ENCODE measurements at places on chromosomes 11 and 22. TPM values are rescaled to one million over a fixed set of nuclear protein-coding genes. Genes with fewer than 3 reads are reported as not detected.

The LARGE2 gene
- total RNA-seq, result not detected

The UBQLN3 gene
- total RNA-seq, result not detected

The TRIM64 gene
- not detected for total RNA-seq

The OR10A2 gene
- total RNA-seq, result not detected

The SCUBE1 gene
- 103 TPM for total RNA-seq

The CECR2 gene
- 1.7 TPM for total RNA-seq

The PSMD13 gene
- 85.8 TPM for total RNA-seq

The OR5A1 gene
- total RNA-seq, result not detected

The SLC25A18 gene
- total RNA-seq, result 0.93 TPM

The VPREB1 gene
- not detected for total RNA-seq

The SIRT3 gene
- total RNA-seq, result 12.7 TPM

The HORMAD2 gene
- not detected for total RNA-seq

The OR2AG2 gene
- not detected for total RNA-seq

The SYT8 gene
- 2.2 TPM for total RNA-seq

The FAM180B gene
- 0.40 TPM for total RNA-seq

The GRIA4 gene
- not detected for total RNA-seq

The PDE3B gene
- total RNA-seq, result 11.7 TPM

The BEST1 gene
- total RNA-seq, result 3.1 TPM

The CDC42BPG gene
- 0.31 TPM for total RNA-seq

The OR10G8 gene
- not detected for total RNA-seq

The ZP1 gene
- total RNA-seq, result not detected

The DCHS1 gene
- total RNA-seq, result 40.2 TPM

The UPK3A gene
- total RNA-seq, result not detected

The OPCML gene
- 0.93 TPM for total RNA-seq

The BBS1 gene
- total RNA-seq, result 49.2 TPM

The SCGB2A2 gene
- total RNA-seq, result not detected

The OR8G1 gene
- not detected for total RNA-seq

All from gastroesophageal sphincter (tissue), 4 donors.